ENCODE measurements at places on chromosomes 2 and 18.

- no peak for DNase-seq
Measured at GRCh38 chr2:161596148-161596547, 28.1 kb upstream of the SLC4A10 start.

- no peak for DNase-seq
Measured at GRCh38 chr18:31667185-31667584, 17.2 kb downstream of the B4GALT6 start.

GRCh38 chr2:8119782-8120505 is 561.9 kb upstream of the ID2 start:
- DNase-seq: no peak

DNA sequence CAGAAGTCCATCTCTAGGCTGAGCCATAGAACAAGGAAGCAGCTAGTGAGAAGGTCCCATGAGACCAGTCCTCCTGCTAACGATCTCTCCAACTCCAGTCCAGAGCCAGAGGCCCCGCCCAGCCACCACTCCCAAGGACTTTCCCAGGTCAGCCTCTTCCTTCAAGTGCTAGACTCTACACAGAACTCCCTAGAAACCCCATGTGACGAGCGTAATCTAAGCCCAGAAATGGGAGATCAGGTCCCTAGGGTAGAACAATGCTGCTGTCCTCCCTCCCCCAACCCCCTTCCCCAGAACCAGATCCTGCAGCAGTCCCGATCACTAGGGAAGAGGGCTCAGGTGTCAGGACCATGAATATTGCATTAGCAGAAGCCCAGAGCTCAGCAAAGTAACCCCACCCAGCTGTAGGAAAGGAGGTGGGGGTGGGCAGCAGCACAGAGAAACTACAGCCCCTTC is 6.9 kb downstream of the DCTN1 start:
- no peak for DNase-seq

GRCh38 chr2:9100080-9100876 is 96.8 kb upstream of the MBOAT2 start:
- DNase-seq: no peak

- DNase-seq: no peak
Measured at GRCh38 chr2:224995419-224995818, 46.8 kb downstream of the DOCK10 start.

DNA sequence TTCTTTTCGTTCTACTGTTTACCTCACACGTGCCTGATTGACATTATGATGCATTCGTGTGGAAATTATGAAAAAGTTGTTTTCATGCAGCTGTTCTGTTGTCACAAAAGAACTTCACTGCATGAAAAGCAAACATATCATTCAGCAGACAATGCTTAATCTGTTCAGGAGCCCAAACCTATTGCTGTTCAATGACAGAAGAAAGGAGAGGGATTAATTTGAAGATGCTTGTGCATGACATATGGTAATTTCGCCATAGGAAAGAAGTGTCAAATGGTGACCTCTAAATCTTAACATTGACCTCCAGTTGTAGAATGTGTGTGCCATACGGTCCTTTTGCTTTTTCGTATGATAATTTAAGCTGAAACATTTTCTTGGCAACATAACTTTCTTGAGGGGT is 124.5 kb downstream of the WDR7 start:
- no peak for DNase-seq
